ENCODE measurements at places on chromosomes 1 and 21. TPM values are rescaled to one million over a fixed set of nuclear protein-coding genes. Genes with fewer than 3 reads are reported as not detected.

DNA sequence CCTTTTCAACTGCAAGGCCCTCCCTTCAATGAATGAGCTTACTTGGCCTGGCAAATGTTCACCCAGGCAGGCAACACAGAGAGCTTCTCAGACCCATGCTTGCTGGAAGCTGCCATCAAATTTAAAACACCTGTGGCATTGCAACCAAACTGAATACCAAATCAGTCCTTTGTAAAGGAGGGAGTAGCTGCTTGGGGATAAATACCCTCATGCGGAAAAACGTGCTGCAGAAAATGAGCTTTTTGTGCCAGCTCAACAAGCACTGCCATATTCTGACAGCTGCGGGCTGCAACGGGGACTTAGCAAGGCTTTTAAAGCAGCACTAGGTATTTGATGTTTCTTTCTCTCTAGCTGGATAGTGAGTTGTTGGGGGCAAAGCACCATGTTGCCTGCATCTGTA, 119.7 kb downstream of the PLPPR4 start:
- DNase-seq, result no peak

- DNase-seq, result no peak
Measured at GRCh38 chr1:64472805-64473204, 2.9 kb downstream of the CACHD1 start.

- DNase-seq, result peak; percentile 62
Measured at GRCh38 chr1:94160811-94161210, 39.9 kb upstream of the ABCA4 start.

GRCh38 chr1:216804111-216804510, 80.9 kb upstream of the ESRRG start:
- DNase-seq, result no peak

- peak; percentile 33 for DNase-seq
Measured at GRCh38 chr1:234686035-234686434, 76.1 kb upstream of the IRF2BP2 start.

DNA sequence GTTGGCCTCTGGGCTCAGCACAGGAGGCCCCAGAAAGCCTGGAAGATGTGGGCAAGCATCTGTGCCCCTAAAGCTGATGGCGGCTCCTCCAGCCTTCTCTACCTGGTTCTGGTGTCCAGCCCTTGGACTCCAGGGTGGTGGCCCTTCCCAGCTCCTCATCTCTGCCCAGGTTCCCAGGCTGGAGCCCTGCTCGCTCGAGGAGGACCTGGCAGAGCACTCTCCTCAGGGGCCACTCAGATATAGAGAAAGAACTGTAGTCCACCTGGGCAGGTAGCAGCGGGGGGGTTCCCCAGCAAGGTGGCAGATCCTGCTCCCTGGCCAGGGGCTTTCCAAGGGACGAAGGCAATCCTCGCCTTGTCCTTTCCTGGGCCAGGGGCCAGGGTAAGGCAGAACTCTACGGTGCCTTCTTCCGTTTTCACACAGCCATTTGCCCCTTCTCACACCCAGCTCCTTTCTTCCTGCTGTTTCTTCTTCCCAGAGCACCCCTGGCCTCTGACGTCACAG, 18.9 kb downstream of the WNT4 start:
- DNase-seq, result no peak

- DNase-seq, result no peak
Measured at GRCh38 chr1:201434266-201434665, 12.7 kb upstream of the TNNI1 start.

DNA sequence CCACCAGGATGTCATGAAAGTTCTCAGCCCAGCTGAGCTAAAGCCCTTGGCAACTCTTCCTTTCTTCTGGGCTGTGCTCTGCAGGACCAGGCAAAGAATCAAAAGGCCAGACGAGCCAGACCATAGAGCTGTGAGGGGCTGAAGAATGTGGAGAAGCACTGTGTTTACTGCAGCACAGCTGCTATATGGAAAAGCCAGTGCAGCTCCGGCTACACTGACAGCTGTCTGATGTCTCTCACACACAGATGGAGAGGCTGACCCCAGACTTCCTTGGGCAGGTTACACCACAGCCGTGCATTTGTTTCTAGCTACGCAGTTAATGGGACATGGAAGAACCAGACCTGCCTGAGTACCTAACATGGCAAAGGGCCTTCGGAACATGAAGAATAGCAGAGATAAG, 40.3 kb downstream of the CD247 start:
- DNase-seq, result no peak

DNA sequence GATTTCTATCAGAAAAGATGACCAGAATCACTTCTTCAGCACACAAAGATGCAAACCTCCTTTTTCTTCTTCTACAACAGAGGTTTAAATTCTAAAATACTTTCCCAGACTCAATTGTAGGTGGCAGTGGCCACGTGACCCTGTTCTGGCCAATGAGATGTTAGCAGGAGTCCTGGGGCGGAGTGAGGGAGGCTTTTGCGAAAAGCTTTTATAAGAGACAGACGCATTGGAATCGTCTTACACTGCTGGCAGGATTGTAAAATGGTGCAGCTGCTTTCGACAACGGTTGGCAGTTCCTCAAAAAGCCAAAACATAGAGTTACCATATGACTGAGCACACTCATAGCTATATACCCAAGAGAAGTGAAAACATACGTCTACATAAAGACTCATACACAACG, 87.0 kb upstream of the MAGI3 start:
- no peak for DNase-seq

- DNase-seq, result peak; percentile 18
Measured at GRCh38 chr1:170030212-170030611, 44.3 kb downstream of the KIFAP3 start.

DNA sequence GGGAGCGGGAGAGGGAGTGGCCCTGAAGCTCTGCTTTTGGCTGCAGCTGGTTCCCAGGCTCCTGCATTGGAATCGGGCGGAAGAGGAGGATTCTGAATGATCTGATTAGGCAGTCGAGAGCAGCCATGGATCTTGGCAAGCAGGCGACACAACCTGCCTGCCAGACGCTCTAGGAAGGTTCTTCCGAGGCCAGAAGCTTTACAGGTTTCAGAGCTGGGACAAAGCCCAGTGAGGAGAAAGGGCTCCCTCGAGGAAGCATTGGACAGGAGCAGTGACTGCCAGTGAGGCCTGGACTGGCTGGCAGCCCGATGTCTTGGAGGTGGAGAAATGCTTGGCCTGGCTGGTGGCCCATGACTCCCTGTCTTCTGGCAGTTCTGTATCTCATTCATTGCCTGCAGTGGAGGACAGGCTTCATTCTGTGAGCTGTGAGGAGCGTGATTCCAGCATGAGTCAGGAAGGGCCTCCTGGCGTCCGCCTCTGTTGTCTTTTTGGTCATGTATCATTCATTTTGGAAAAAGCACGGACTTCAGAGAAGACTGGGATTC, 132.7 kb upstream of the IPO9 start:
- peak; percentile 96 for DNase-seq

DNA sequence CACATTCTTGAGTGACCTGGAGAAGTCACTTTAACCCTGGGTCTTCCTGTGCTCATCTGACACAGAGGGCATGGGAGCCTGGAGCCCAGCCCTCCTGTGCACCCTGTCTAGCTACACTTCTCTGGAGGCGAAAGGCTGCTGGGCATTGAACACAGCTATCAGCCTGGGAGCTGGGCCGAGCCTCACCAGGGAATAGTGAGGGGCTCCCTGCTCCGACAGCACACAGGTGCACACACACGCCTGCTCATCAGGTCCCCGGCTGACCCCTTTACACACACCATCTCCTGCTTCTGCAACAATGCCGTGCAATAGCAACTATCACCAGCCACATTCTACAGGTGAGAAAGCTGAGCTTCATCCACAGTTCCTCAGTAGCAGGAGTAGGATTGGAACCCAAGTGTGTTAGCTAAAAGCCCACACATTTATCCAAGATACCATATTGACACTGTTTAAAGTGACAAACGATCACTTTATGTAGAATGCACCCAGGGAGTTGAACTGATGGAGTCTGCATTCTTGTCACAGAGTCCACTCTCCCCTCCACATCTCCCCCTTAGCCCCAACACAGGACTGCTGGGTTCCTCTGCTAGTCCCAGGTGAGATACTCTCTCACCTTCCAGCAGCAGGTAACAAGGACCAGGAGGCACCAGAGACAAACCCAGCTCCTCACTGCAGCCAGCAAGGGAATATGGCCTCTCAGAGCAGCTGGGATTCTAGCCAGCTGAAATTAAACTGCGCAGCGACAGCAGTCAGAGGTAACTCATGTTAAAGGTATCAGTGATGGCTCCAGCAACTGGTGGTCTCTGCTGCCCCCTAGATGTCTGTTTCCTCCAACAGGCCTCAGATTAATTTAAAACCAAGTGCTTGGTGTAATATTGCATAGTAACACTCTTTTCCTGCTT, 18.3 kb upstream of the CAPN8 start:
- peak; percentile 77 for DNase-seq

- no peak for DNase-seq
Measured at GRCh38 chr1:55938376-55938850, 641.0 kb downstream of the PLPP3 start.

- DNase-seq, result no peak
Measured at GRCh38 chr1:236284291-236284721, 2.5 kb upstream of the ERO1B start.

DNA sequence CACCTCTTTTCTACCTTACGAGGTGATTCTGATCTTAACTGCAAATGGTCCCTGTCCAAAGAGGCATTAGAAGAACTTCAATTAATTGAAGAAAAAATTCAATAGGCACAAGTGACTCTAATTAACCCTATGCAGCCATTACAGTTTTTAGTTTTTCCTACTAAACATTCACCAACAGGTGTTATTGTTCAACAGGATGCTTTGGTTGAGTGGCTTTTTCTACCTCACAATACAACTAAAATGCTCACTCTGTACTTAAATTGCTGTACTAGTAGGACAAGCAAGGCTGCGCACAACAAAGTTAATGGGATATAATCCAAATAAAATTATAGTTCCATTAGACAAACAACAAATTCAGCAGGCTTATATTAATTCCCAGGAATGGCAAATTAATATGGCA, 11.6 kb upstream of the PM20D1 start:
- no peak for DNase-seq

- DNase-seq, result no peak
Measured at GRCh38 chr1:89519779-89520358, 4.8 kb upstream of the LRRC8B start.

DNA sequence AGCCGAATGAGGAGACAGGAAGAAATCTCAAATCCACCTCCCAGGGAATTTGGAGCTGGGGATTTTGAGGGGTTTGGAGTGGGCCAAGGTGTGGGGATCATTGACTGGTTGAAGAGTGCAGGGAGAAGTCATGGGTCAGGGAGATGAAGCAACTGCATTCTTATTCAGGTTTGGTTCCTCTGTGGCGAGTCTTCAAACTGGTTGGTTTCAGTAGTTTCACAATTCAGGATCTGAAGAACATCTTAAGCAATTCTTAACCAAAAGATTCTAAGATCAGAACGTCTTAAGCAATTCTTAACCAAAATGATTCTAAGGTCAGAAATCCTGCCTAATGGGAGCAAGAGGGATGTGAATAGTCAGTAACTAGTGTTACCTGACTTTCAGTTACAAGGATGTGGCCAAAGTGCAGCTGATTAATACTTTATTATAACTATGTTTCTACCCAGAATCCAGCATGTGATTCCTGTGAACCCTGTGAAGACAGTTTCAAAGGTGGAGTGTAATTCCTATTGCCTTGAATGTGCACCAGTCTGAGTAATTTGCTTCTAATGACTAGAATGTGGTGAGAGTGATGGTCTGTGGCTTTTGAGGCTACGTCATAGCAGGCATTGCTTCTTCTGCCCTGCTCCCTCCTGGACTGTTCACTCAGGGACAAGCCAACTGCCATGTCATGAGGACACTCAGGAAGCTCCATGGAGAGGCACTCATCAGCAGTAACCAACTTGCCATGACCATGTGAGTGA, 61.2 kb downstream of the OLFML3 start:
- no peak for DNase-seq

- peak; percentile 96 for DNase-seq
Measured at GRCh38 chr1:94617134-94617805, 75.7 kb upstream of the F3 start.

DNA sequence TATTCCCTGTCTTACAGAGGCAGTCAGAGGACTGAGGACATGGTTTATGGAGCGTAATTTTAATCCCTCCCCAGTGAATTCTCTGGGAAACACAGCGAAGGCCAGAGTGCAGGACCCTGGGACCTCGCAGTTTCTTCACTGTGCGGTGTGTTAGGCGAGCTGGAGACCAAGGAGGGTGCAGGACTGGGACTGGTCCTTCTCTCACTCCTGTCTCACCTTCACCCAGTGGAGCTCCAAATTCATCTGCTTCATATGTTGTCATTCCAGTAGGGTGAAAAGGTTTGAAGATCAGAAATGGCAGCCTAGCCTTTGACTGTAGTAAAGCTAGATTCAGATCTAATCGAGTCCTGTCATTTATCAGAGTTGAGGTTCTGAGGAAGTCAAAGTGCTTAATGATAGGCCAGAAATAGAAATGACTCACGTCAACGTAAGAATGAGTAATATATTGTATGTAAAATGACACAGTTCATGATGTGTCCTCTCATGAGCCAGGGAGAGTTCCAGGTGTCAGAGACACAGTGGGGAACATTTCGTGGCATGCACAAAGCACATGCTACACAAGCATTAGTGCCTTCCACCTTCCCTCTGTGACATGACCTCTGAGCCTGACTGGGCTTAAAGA, 647.5 kb downstream of the SMYD3 start:
- peak; percentile 53 for DNase-seq

- no peak for DNase-seq
Measured at GRCh38 chr1:38715415-38715814, 144.2 kb downstream of the RRAGC start.

GRCh38 chr1:8373581-8374241, 55.8 kb downstream of the SLC45A1 start:
- peak; percentile 59 for DNase-seq

DNA sequence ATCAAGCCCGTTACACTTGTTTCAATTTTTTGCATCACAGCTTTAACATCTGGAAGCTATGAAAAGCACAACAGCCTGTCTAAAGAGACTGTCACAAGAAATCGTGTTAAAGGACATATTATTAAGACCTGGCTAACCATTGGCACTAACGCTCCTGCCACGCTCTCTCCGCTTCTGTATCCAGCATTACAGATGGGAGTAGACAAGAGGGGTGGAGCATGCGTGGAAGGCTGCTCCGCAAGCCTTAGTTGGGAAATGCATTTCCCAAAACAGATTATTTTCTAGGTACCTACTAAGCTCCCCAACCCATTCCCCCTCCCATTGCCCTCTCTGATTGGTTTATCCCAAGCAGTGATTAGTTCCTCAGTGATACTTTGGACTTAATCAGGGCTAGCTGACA, 72.4 kb downstream of the NTNG1 start:
- no peak for DNase-seq

DNA sequence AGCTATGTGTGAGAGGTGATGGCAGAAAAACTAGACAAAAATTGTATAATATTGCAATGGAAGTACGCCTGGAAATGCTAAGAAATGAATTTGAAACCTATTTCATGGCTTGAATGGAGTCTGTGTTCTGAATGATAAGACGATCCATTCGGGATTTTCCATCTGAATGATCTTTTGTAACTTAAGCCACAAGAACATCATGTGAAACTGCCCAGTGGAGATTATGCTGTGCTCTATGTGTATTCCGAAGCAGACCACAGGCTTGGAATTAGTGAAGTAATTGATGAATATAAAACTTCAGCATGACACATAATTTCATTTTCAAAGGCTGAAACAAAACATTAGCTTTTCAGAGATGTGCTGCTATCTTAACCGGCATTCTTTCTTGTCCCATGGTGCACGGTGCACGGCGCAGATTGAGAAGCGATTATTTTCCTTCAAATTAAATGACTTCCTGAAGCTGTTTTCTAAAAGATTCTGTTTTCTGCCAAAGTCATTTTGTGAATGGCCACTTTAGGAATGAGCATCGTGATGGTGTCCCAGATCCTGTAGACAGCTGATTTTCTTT, 652.9 kb downstream of the PLA2G4A start:
- DNase-seq, result no peak

The APH1A gene
- total RNA-seq, result 197 TPM

The TSPEAR gene
- not detected for total RNA-seq

The PKLR gene
- total RNA-seq, result not detected

The GPA33 gene
- total RNA-seq, result 0.24 TPM

The PODN gene
- not detected for total RNA-seq

The AGMAT gene
- total RNA-seq, result not detected

The AXDND1 gene
- total RNA-seq, result not detected
